ENCODE measurements at places on chromosomes 2 and 18.

GRCh38 chr2:16625201-16625729 is 40.4 kb downstream of the CYRIA start:
- peak; percentile 31 for DNase-seq

- no peak for DNase-seq
These were observed 143.6 kb upstream of the PXDN start for GRCh38 chr2:1887915-1888314.

GRCh38 chr2:74441690-74442482 is at the start of gene RTKN:
Gene RTKN, minus strand, starts transcription at chr2:74441937. Its CDS starts 121 bp downstream, at chr2:74441816.
- DNase-seq = peak; percentile 49

- no peak for DNase-seq
These were observed 5.1 kb downstream of the TRIB2 start for GRCh38 chr2:12721566-12722446.

- DNase-seq = no peak
These were observed 16.1 kb downstream of the LGALSL start for GRCh38 chr2:64470071-64470470.

DNA sequence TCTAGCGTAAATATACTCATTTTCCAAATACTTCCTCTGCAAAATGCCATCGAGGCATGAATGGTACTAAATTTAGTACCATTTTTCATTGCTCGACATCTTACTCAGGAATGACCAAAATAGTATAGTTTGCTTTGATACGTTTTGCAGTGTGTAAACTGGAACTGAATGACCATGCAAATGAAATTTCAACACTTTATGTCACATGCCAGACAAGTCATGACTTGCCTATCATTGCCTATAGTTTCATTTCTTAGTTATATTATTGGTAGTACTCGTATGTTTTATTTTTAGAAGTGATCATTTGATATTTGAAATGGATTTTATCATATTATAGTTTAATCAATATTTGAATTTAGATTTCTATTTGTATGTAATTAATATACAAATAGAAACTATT is 9.1 kb downstream of the MSTN start:
- no peak for DNase-seq

- no peak for DNase-seq
These were observed 72.2 kb upstream of the BARD1 start for GRCh38 chr2:214881647-214882202.

GRCh38 chr2:58182527-58182926 is 58.6 kb downstream of the FANCL start:
- DNase-seq = no peak

GRCh38 chr2:23953625-23954024 is 13.4 kb downstream of the UBXN2A start:
- no peak for DNase-seq

GRCh38 chr2:20478961-20479360 is 32.1 kb downstream of the RHOB start:
- no peak for DNase-seq

GRCh38 chr2:118049140-118049815 is 35.4 kb upstream of the CCDC93 start:
- DNase-seq = no peak

DNA sequence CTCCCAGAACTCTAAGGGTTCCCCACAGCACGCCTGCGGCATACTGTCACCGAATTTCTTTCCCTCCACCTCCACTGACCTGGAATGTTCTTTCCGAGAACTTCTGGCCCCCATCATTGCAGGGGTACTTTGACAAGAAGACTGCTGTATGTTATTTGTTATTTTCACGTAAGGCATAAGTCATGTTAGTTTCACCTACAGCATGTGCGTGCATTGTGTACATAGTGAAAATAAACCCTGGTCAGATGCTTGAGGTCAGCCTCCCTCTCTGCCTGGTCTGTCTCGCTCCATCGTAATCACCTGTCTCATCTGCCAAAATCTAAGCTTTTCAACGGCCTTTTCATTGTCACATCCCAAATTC is 4.1 kb downstream of the ABCG8 start:
- DNase-seq = no peak

DNA sequence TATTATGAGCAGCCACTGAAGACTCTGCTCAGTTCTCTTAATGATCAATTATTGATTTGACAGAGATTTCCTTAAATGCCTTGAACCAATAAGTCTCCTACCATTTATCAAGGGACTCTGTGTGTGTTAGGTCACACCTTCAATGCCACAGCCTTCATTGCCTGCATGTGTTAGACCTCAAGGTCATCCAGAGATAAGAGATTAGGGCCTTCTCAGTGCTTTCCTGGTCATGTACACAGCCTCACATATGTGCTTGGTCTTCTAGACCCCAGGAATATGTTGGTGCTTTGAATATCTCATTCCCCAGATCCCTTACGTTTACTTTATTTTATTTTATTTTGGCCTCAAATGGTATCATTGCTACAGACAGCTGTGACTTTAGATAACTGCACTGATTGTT is 93.0 kb upstream of the CTAGE1 start:
- no peak for DNase-seq

DNA sequence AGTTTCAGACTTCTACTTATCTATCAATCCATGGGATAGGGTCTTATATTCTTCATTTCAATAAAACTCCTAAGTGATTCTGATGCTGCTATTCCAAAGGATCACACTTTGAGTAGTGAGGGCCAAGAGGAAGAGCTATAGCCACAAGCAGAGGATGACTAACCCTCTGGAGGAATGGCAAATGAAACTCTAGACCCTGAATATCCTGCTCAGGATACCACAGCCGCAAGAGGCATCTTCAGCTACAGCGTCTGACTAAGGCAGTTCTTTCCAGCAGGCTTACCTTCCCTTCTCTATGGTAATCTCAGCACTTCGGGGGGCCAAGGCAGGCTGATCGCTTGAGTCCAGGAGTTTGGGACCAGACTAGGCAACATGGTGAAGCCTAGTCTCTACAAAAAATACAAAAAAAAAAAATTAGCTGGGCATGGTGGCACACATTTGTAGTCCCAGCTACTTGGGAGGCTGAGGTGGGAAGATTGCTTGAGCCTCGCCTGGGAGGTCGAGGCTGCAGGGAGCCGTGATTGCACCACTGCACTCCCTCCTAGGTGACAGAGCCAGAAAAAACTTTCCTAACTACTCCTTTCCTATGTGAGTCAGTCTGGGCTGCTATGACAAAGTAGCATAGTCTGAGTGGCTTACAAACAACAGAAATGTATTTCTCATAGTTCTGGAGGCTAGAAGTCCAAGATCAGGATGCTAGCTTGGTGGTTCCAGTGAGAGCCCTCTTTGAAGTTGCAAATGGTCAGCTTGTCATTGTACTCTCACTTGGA is 371.9 kb downstream of the IRS1 start:
- DNase-seq = no peak

DNA sequence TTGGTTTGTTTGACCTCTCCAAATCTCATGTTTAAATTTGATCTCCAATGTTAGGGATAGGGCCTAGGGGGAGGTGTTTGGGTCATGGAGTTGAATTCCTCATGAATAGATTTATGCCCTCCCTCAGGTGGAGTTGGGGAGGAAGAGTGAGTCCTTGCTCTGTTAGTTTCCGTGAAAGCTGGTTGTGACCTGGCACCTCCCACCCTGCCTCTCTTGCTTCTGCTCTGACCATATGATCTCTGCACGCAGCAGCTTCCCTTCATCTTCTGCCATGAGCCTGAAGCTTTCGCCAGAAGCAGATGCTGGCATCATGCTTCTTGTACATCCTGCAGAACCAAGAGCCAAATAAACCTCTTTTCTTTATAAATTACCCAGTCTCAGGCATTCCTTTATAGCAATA is 231.6 kb upstream of the ERBB4 start:
- no peak for DNase-seq

- no peak for DNase-seq
These were observed 124.3 kb upstream of the DNAJC10 start for GRCh38 chr2:182591774-182592173.

DNA sequence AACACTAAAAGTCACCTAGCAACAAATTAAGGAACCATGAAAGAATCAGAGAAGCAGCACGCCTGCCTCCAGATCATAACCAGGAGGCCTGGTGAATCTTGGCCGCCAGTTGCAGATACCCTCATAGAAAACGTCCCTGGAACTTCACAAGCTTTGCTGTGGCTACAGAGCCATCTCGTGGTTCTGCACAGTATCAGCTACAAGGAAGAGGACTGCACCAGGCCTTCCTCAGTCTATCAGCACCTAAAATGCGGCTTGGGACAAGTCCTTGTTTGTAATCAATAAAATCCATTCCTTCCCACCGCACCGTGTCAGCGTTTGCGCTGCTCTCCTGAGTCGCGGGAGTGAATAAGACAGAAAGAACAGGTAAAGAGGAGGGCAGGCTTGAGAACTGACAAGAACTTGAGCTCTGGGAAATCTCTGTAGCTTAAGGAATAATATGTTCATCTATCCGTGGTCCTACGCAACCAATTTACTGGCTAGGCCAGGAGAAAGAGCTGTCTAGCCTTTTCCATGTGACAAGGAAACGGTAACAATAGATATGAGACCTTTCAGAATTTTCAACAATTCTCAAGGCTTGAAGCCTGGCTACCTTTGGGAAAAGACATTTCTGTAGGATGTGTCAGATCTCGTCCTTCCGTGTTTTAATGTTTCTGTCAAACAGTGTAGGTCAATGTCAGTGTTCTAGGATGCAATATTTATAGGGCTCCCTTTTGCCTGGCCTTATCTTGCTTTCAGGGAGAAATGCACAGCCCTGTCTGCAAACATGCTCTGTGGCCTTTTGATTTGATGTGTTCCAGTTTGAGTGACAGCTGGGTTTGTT is 128.5 kb upstream of the RAB12 start:
- DNase-seq = no peak

DNA sequence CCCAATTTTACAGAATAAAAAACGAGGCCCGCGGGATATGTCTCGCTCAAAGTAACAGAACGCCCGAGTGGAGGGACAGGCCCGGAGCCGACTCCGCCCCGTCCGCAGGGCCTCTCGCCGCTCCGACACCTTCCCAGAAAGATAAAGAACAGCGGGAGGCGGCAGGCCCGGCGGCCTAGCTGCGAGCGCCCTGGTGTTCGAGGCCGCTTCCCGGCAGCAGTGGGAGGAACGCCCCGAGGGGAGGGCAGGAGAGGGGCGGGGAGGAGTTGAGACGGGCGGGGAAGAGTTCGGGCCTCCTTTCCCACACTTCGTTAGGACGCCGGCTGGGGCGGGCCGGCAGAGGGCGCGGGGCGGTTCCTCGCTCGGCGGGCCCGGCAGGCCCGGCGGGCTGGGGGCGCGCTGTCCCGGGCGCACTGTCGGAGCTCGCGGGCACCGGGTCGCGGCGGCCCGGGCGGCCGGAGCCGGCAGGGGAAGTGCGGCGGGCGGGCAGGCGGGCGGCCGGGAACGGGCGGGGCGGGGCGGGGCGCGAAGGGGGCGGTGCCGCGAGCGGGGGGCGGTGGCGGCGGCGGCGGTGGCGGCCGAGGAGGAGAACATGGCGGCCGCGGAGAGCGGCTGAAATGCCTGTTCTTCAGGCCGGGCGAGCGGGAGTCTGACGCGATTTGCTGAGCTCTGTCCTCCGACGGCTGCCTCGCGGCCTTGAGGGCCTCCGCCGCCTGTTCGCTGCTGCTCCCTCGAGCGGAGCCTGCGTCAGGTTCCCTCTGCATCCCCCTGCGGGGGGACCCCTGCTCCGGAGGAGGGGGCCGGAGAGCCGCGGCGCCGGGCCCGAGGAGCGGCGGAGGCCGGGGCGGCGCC is at the start of gene NCOA1:
NCOA1 (plus strand) TSS at position 565 of the 852 bp plus-strand sequence. CDS start 167,424 bp downstream, outside the sequence.
- peak; percentile 92 for DNase-seq

GRCh38 chr18:55515214-55515613 is 72.8 kb downstream of the TCF4 start:
- DNase-seq = no peak

- DNase-seq = no peak
These were observed 48.7 kb downstream of the ATOH8 start for GRCh38 chr2:85802354-85803103.

DNA sequence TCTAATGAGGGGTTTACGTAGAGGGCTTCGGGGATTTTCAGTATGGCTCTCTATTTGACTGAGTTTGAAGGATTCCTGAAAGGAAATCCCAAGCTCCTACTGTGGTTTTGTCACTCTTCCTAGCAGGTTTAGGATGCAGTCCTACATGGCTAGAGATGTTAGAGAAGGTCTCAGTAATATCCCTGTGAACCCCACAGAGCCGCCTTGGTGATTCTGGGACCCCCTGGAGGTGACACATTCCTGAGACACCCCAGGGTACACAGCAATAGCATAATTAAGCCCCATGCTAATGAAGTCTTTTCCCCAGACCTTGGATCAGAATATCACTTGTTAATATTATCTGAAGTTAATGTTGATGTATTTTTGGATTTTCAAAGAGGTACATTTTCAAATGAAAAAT is 103.8 kb downstream of the SNTG2 start:
- DNase-seq = no peak

- no peak for DNase-seq
These were observed 86.0 kb downstream of the WDSUB1 start for GRCh38 chr2:159200498-159200897.

DNA sequence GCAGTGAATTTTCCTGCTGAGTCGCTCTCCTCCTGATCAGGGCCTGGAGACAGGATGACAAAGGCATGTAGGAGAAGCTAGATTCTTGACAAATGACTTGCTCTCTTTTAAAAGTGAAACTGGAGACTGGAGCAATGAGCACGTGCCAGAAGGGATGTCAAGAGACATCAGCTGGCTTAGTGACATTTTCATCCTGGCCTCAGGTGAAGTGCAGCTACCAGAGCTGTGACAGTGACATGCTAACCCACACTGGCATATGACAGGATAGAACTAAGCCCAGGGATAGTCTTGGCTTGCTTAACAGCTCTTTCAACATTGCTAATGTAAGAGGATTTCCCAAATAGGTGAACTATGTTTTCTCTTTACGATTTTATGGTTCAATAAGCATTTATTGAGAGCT is 757.5 kb upstream of the DDX18 start:
- DNase-seq = no peak

- no peak for DNase-seq
These were observed 230.7 kb downstream of the MYO3B start for GRCh38 chr2:170408461-170409163.

- DNase-seq = no peak
These were observed 22.6 kb downstream of the YES1 start for GRCh38 chr18:789397-789796.

GRCh38 chr2:21376864-21377263 is 253.1 kb downstream of the TDRD15 start:
- no peak for DNase-seq

DNA sequence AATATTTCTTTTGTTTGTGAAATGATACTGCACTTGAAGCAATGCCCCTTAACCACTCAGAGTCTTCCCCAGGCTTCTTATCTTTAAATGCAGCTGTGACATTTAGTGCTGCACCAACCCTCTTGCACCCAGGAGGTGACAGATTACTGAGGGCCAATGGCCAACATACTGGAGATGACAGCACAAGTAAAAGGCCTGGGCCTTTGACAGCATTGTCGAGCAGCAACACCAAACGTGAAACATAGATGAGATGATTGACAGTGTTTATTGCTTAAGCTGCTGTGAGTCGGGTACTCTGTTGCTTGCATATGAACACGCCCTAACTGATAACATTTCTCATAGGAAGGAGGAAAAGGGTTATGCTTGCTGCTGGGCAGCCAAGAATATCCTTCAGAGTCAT is 80.3 kb downstream of the THNSL2 start:
- DNase-seq = no peak

GRCh38 chr2:148568597-148568996 is 76.0 kb upstream of the EPC2 start:
- peak; percentile 21 for DNase-seq

GRCh38 chr18:61756244-61756643 is 136.6 kb downstream of the RNF152 start:
- no peak for DNase-seq
